Esophagus muscularis mucosa (tissue), 4 donors: ENCODE measurements at places on chromosomes 1 and 21. TPM values are rescaled to one million over a fixed set of nuclear protein-coding genes. Genes with fewer than 3 reads are reported as not detected.
A peak's percentile ranks its signal among the peaks of the same experiment; 100 is the strongest.

DNA sequence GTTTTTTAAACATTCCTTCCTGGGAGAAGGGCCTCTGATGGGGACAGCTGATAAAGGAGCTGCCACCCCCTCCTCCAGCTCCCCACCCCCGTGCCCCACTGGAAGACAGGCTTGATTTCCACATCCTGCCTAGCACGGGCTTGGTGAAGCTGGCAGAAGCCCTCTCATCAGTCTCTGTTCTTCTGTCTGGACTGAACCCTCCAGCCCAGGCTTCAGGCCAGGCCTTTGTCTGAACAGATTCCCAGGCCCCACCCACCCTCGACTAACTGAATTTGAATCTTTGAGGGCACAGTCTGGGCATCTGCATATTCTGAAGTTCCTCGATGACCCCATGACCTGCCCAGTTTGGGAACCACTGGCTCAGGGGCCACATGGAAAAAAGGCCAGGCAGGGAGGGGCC is 75.3 kb downstream of the CD58 start:
- no peak for DNase-seq

- peak; percentile 93 for DNase-seq
Observed at GRCh38 chr1:161021165-161021969, 415 bp upstream of the F11R start.

- DNase-seq: no peak
Observed at GRCh38 chr1:158916085-158916484, 15.3 kb upstream of the PYHIN1 start.

Gene BCL2L15
- total RNA-seq: 0.11 TPM

GRCh38 chr1:50967416-50968157 is 2.5 kb upstream of the CDKN2C start:
- no peak for DNase-seq

Gene MCOLN3
- total RNA-seq: 0.65 TPM

- DNase-seq: no peak
Observed at GRCh38 chr1:6358757-6359201, 34.8 kb downstream of the ACOT7 start.

- DNase-seq: no peak
Observed at GRCh38 chr1:56967355-56967754, 1.5 kb upstream of the C8B start.

- no peak for DNase-seq
Observed at GRCh38 chr1:3115275-3116149, 46.5 kb downstream of the PRDM16 start.

Gene NFIA
- total RNA-seq: 183 TPM

- no peak for DNase-seq
Observed at GRCh38 chr1:30847358-30847972, 61.1 kb downstream of the SDC3 start.

DNA sequence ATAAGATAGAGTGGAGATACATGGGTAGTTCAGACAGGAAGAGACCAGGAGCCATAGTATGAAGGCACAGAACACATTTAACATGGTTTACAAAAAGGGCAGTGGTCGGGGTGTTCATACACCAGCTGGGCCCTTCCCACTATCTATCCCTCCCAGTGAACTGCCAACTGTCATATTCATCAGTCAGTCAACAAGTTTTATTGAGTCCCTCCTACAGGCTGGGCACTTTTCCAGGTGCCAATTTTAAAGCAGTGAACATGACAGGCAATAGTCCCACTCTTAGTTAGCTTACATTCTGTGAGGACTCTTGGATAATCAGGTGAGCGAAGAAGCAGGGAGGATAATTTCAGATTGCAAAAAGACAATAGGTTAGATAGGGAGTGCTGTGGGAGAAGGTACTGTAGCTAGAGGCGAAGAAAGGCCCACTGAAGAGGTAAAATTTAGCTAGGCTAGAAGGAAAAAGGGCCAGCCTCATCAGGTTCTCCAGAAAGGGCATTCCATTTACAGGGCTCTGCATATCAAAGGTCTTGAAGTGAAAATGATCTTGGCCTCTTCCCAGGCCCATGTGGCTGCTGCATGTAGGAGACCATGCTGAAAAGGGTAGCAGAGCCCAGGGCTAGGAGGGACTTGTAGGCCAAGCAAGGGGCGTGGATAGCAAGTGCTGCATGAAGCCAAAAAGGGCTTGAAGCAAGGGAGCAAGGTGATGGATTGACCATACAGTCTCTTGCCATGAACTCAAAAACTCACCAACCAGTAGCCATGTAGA is 274.7 kb upstream of the SNX7 start:
- no peak for DNase-seq

Gene VAV3
- 2.0 TPM for total RNA-seq
